ENCODE measurements at places on chromosomes 1 and 21. TPM values are rescaled to one million over a fixed set of nuclear protein-coding genes. Genes with fewer than 3 reads are reported as not detected.

The CLDN19 gene
- polyA plus RNA-seq: 42.5 TPM

The HOOK1 gene
- 9.4 TPM for polyA plus RNA-seq

The TCHHL1 gene
- not detected for polyA plus RNA-seq

The CLCNKB gene
- polyA plus RNA-seq: 519 TPM

The CYYR1 gene
- 17.0 TPM for polyA plus RNA-seq

The HNRNPU gene
- 153 TPM for polyA plus RNA-seq

The ROR1 gene
- 0.77 TPM for polyA plus RNA-seq

The IQCC gene
- polyA plus RNA-seq: 3.4 TPM

- peak within 1 kb of the TSS; percentile 64 for H3K27ac ChIP-seq
- H3K4me3 ChIP-seq: peak within 1 kb of the TSS; percentile 92
- H3K4me1 ChIP-seq: no peaks in the 10 kb centered on the region
- H3K27me3 ChIP-seq: no peaks in the 10 kb centered on the region
Observed at GRCh38 chr1:192808518-192809306, at the start of gene RGS2. Gene RGS2 (plus strand): TSS chr1:192809039. CDS start chr1:192809072, 33 bp downstream.

DNA sequence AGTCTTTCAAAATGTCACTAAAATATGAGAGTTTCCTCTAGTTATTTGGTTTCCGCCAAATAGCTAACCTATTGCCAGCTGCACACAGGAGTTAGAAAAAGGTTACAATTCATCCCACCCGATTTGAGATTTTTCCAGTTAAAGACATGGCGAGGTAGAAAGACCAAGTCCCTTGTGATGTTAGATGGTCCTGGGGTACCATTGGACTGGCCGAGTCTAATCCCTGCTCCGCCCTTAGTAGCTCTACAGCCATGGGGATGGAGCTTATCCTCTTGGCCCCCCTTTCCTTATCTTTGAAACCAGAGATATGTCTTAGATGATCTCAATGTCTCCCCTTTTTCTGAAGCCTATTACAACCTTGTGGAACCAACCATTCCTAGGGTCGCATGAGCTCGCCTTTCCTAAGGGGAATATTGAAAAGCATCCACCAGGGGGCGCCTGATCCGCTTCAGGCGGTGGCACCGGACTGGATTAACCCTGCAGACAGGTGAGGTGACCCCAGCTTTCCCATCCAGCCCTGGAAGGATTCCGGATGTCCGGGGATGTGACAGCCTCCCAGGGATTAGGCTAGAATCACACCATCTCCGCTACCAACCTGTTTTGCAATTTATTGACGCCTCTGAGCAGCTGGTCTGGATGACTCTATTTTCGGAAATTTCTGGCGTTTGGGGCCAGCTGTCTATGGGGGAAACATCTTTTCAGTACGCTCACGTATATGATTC, 68.3 kb upstream of the SIM2 start:
- no peaks in the 10 kb centered on the region for H3K4me1 ChIP-seq
- peak; percentile 69 for DNase-seq
- no peak overlapping the region for H3K27ac ChIP-seq
- no peak overlapping the region for H3K4me3 ChIP-seq
- no peaks in the 10 kb centered on the region for H3K27me3 ChIP-seq

DNA sequence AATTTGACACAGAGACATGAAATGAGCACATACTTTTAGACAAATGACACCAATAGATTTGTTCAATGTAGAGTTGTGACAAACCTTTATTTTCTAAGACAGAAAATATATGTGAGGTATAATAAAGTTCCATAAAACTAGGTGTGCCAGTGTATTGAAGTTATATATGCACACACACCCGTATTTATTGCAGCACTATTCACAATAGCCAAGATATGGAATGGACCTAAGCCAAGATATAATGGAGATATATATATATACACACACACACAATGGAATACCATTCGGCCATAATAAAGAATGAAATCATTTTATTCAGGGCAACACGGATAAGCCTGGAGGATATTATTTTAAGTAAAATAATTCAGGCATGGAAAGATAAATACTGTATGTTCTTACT, 1013.5 kb downstream of the KCNT2 start:
- no peak overlapping the region for H3K27ac ChIP-seq
- no peak for DNase-seq
- no peaks in the 10 kb centered on the region for H3K36me3 ChIP-seq
- no peaks in the 10 kb centered on the region for H3K4me1 ChIP-seq
- no peaks in the 10 kb centered on the region for H3K27me3 ChIP-seq

DNA sequence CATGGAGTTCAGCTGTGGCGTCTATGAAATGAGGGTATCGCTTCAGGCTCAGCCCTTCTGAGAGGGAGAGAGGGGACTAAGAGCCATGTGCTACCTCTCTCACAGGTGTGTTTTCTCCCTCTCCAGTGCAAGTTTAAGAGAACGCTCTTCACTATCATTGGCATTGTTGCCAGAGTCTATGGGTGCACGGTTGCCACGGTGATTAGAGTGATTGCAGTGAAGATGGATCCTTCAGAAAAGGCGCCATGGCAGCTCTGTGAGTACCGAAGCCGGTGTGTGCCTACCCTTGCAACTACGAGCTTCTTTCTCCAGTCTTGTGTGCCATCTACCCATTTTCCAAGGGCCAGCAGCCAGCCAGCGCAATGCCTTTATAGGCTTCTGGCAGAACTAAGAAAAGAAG, 290.5 kb downstream of the OMA1 start:
- H3K36me3 ChIP-seq: no peaks in the 10 kb centered on the region
- H3K27ac ChIP-seq: no peak overlapping the region
- DNase-seq: no peak
- no peaks in the 10 kb centered on the region for H3K27me3 ChIP-seq
- no peak overlapping the region for H3K4me3 ChIP-seq
- H3K4me1 ChIP-seq: no peaks in the 10 kb centered on the region

DNA sequence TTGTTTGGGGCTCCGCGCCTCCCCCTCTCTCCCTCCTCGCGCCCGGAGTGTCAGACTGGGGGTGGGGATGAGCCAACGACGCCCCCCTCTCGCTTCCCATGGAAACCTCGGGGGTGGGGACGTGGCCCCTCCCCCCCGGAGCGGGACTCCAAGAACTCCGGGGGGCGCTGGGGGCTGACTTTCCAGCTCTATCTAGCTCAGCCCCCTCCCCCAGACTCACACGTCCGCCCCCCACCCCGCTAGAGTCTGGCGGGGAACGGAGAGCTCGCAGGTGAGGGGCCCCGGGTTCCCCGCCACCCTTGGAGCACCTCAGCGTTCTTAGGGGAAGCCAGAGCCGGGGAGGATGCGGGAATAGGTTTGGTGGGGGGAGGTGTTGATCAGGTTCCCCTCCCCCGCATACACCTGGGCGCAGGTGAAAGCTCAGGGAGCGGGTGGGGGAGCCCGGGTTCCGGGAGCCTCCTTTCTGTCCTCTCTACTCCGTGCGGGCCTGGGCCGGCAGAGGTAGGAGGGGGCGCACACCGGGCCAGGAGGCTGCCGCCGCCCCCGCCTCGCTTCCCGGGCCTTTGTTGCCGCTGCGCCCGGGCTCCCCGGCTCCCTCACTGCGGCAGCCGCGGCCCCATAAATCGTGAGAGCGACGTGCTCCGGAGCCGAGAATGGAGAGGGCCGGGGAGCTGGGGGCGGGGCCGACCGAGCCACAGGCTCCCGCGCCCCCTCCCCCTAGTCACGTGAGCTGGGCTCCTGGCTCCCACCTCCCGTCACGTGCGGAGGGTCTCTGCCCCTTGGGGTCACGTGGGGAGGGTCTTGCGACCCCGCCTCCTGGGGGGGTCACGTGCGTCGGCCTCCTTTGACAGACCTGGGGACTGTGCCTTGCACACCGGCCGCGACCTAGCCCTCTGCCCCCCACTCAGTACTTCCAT, 1.9 kb downstream of the EFNA3 start:
- no peak overlapping the region for H3K27ac ChIP-seq
- H3K36me3 ChIP-seq: no peaks in the 10 kb centered on the region
- H3K27me3 ChIP-seq: peaks cover 9% of the 10 kb centered on the region
- H3K4me1 ChIP-seq: peaks cover 18% of the 10 kb centered on the region
- peak; percentile 95 for DNase-seq
- no peak overlapping the region for H3K4me3 ChIP-seq

GRCh38 chr1:185250063-185250462, 67.0 kb downstream of the IVNS1ABP start:
- H3K4me1 ChIP-seq: no peaks in the 10 kb centered on the region
- H3K27me3 ChIP-seq: no peaks in the 10 kb centered on the region
- H3K27ac ChIP-seq: no peak overlapping the region

DNA sequence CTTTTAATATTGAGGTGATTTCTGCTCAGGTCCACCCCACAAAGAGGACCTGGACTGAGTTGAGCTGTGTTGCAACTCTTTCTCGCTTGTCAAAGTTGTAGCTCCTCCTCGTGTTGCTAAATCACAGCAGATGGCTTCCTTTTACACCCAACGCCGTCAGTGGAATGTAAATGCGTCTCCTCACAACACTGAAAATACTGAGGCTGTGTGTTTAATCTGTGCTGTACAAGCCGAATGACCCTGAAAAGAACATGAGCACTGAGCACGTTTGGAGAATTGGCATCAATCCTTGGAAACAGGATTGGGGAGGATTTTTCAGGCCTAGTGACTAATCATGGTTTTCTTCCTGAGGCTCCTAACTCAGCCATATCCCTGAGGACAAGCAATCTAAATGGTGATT, 196.0 kb downstream of the CRB1 start:
- no peak for DNase-seq
- H3K27ac ChIP-seq: no peak overlapping the region
- H3K4me1 ChIP-seq: no peaks in the 10 kb centered on the region
- no peaks in the 10 kb centered on the region for H3K27me3 ChIP-seq

DNA sequence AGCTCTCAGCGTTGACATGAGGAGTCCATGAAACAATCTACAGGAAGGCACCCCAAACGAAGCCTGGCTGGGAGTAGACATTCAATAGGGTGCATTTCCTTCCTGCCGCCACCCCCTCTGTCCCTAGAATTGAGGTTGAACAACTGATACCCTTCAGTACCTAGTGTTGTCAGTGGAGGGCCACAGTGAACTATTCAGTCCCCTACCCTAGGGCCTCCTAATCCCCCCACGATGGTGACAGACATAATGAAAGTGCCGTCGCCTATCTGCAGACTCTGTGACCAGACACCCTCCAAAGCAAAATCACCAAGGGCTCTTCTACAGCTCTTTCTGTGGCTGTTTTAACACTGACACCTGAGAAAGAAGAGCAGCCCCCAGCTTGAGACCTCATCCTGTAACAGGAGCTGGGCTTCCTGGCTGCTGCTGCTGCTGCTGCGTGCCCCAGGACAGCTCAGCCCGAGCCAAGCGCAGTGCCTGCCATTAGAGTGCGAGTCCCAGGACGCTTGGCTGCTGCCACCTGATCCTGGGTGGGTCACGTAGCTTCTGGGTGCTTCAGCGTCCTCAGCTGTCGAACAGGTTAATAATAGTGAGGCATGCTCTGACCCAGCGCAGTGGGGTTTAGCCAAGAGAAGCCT, 183.0 kb downstream of the ZBTB18 start:
- H3K27ac ChIP-seq: no peak overlapping the region
- H3K4me1 ChIP-seq: no peaks in the 10 kb centered on the region
- H3K4me3 ChIP-seq: no peak overlapping the region

DNA sequence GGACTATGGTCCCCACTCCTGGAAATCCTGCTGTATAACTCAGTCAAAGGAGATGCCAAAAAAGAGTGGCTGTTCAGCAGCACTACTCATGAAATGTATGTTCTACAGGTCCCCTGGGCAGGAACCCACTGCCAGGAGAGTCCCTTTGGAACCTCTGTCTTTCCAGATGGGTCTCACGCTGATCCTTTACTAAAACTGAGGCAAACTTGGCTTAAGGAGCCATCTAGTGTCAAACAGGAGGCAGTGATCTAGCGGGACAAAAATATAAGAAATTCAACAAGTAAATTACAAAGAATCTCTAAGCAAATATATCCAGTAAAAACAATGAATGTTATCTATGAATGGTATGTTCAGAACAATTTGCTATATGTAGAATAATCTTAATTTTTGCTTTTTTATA, 80.5 kb upstream of the PRMT6 start:
- H3K27ac ChIP-seq: no peak overlapping the region
- H3K4me3 ChIP-seq: no peak overlapping the region
- H3K4me1 ChIP-seq: no peaks in the 10 kb centered on the region
- no peak for DNase-seq
- no peaks in the 10 kb centered on the region for H3K27me3 ChIP-seq
- no peaks in the 10 kb centered on the region for H3K36me3 ChIP-seq

GRCh38 chr1:156165083-156165482, 11.7 kb downstream of the SEMA4A start:
- H3K36me3 ChIP-seq: no peaks in the 10 kb centered on the region
- no peak for DNase-seq
- no peaks in the 10 kb centered on the region for H3K27me3 ChIP-seq
- no peak overlapping the region for H3K4me3 ChIP-seq
- H3K4me1 ChIP-seq: no peaks in the 10 kb centered on the region

- DNase-seq: no peak
- no peak overlapping the region for H3K4me3 ChIP-seq
- H3K27me3 ChIP-seq: no peaks in the 10 kb centered on the region
- no peak overlapping the region for H3K27ac ChIP-seq
- no peaks in the 10 kb centered on the region for H3K4me1 ChIP-seq
- H3K36me3 ChIP-seq: no peaks in the 10 kb centered on the region
Observed at GRCh38 chr1:89780721-89781120, 40.1 kb upstream of the LRRC8D start.

DNA sequence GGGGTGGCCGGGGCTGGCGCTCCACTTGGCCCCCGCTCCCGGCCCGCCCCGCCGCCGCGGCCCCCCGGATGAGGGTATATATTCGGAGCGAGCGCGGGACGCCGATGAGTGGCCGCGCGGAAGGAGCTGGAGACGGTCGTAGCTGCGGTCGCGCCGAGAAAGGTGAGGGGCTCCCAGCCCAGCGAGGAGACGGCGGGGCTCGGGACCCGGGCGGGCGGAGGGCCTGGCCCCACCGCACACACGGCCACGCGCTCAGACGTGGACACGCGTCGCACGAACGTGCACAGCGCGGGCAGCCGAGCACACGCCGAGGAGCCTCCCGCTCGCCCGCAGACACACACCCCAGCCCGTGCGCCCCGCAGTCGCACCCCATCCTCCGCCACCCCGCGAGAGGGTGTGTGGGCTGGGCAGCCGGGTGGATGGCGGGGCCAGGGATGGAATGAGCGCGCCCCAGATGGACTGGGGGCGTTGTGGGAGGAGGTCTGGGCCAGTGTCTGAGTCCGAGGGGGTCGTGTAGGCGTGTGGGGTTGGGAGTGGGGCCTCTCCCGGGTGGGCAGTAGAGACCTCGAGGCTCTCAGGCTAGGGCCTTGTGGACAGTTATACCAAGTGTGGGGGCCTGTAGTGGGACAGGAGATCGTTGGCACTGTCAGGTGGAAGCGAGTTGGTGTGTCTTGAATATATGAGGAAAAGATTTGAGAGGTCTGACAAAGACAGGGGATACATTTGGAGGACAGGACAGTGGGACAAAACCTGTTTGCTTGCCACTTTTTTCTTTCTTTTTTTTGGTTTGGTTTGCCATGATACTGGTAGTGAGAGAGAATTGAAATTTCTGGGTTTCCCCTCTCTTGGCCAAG, at the start of gene UAP1:
UAP1 (plus strand) TSS at position 107 of the 854 bp plus-strand sequence. CDS start 4,347 bp downstream, outside the sequence.
- peak within 1 kb of the TSS; percentile 85 for H3K4me3 ChIP-seq
- H3K4me1 ChIP-seq: no peaks in the 10 kb centered on the region
- no peaks in the 10 kb centered on the region for H3K36me3 ChIP-seq

Measured in kidney (tissue), 22 donors.